Stimulated activated CD8-positive, alpha-beta memory T cell treated with anti-CD3 and anti-CD28 coated beads, Interleukin-4, amount 100 ng/mL, for 1 hour (primary cell): ENCODE measurements at places on chromosomes 13 and 19.

DNA sequence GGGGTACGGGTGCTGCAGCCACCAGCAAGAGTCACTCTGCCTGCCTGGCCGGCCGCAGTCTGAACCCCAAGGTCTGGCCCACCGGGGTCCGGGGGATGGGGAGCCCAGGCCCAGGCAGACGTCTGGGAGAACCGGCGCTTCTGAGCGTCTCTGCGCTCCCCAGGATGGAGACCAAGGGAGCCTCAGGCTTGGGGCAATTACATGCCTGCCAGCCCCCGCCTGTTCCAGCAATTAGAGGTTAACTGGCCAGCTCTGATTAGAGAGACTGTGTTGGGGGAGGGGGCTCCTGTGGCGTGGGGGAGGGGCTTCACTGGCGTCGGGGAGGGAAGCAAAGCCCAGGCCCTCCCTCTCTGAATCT, 11.9 kb downstream of the MEIS3 start:
- no peak for DNase-seq

DNA sequence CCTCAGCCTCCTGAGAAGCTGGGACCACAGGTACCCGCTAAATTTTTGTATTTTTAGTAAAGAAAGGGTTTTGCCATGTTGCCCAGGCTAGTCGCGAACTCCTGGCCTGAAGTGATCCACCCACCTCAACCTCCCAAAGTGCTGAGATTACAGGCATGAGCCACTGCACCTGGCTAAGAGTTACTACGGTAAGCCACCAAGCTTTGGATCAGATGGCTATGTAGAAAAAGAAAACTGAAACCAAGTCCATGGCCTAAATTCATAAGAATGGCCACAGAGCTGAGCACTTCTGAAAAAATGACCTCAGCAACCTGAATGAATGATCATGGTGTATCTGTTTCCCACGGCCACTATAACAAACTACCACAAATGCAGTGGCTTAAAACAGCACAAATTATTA, 9.4 kb downstream of the OPA3 start:
- DNase-seq = no peak

- no peak for DNase-seq
These were observed 6.2 kb downstream of the SULT2B1 start for GRCh38 chr19:48558018-48558684.

- no peak for DNase-seq
These were observed 677 bp upstream of the LRCH1 start for GRCh38 chr13:46552303-46552682.
